Stimulated activated naive B cell treated with anti-CD40 and anti-IgM and Interleukin-4, amounts not matched to agents 10 μg/mL and 1 μg/mL and 100 μg/mL, for 72 hours (primary cell): ENCODE measurements at places on chromosomes 11 and 22.

DNA sequence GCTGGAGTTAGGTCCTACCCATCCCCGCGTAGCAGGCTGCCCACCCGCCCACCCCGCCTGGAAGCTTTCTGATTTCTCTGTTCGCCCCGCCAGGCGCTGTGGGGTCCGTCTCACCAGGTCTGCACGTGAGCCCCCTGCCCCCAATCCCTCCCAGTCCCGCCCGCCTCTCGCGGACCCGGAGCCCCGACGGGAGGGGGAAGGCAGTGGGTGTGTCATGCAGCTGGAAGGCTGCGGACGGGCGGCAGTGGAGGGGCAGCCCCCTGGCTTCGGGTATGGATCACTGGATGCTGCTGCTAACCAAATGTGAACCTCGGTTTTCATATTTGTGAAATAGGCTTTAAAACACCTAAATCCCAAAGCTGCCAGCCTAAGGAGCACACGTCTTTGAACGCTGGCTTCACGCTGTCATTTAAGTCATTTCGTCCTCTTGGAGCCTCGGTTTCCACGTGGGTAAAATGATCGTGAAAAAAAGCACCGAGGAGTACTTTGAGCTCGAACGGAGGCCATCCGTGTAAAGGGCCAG, 568 bp upstream of the BIK start:
- no peak for DNase-seq

GRCh38 chr11:100808904-100809491, 121.9 kb downstream of the ARHGAP42 start:
- DNase-seq, result no peak

- DNase-seq, result no peak
Observed at GRCh38 chr22:44410451-44410991, 87.5 kb downstream of the RTL6 start.

GRCh38 chr22:48482771-48483170, 1344.9 kb downstream of the BRD1 start:
- no peak for DNase-seq

GRCh38 chr22:43848366-43849171, 13.7 kb downstream of the SULT4A1 start:
- DNase-seq, result no peak

DNA sequence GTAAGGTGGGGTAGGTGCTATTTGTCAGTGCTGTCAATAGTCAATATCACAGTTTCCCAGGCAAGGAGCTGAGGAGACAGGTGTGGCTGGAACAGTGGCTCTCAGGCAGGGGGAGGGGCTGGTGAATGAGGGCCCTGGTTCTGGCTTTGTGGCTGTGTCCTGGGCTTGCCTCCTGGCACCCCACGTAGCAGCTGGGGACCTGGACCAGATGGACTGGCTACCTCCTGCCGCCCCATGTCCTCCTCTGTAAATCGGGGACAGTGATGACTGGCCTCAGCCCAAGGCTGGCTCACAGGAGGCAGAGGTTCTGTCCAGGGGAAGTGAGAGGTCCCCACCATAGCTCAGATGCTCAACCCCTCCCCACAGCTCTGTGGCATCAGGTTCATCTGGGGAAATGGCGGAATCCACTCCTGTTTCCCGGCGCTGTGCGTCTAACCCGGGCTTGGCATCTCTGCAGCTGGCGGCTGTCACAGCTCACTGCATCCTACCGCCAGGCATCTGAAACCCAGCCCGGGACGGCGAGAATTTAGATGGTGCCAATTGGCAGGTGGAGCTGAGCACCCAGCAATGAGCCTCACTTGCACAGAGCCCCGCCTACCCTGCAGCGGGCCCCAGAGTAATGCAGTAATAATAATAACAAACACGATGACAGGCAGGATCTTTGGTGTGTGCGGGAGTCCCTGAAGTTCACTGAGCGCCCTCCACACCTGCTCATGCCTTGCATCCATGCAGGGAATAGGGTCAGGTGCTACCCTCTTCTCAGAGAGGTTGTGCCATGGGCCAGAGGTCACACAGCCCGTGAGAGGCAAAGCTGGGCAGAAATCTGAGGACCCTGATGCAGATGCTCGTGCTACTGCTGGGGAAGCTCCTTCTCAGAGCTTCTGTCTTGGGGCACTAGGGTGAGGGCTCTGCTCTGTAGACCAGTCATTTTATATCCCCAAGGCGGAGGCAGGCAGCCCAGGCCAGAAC, 27.8 kb upstream of the SHISAL1 start:
- DNase-seq, result no peak

DNA sequence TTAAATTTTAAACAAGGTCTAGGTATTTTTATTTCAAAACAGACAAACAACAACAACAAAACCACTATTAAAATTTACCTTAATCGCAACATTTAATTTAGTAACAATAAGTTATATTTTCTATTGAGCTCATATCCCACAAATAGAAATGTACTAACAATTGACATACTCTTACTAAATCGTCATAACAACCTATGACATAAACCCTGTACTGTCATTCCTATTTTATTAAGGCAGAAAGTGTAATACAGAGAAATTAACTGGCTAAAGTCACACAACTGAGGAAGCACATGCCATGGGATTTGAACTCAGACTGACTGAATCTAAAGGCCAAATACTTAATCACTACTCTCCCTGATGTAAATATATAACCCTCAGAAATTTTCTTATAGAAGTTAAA, 3.0 kb downstream of the KIF18A start:
- DNase-seq, result no peak

GRCh38 chr11:102780491-102780918, at the start of gene MMP10:
MMP10 (minus strand) TSS chr11:102780628; CDS start chr11:102780591, 37 bp downstream.
- no peak for DNase-seq

DNA sequence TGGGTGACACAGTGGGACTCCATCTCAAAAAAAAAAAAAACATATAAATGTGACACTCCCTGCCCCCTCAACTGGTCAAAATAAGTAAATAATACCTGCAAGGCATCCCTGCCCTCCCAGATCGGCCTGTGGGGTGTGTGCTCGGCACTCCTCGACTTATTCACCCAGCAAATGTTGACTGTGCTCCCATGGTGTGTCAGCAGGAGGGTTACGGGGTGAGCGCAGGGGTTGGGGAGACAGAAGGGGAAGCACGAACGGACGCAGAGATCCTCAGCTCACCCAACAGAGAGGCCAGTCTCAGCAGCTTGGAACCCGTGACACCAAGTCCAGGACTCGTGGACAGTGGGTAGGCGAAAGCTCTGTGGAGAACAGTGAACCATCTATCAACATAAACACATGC, 1.6 kb upstream of the ADM2 start:
- no peak for DNase-seq
